Activated CD4-positive, alpha-beta memory T cell treated with anti-CD3 and anti-CD28 coated beads for 36 hours (primary cell): ENCODE measurements at places on chromosomes 11 and 22. TPM values are rescaled to one million over a fixed set of nuclear protein-coding genes. Genes with fewer than 3 reads are reported as not detected.

SHISA8 gene
- total RNA-seq: 1.1 TPM

C11orf42 gene
- total RNA-seq: not detected

KRTAP5-10 gene
- total RNA-seq: not detected

KDM4E gene
- not detected for total RNA-seq

CCDC116 gene
- total RNA-seq: 0.31 TPM

HBB gene
- total RNA-seq: not detected

ZNF214 gene
- not detected for total RNA-seq

PSMA1 gene
- 332 TPM for total RNA-seq

ZP1 gene
- not detected for total RNA-seq

OR52L1 gene
- total RNA-seq: not detected

MRGPRX3 gene
- total RNA-seq: not detected

DDX25 gene
- not detected for total RNA-seq

ANKK1 gene
- 0.15 TPM for total RNA-seq

PARVG gene
- total RNA-seq: 58.5 TPM

NCAM1 gene
- not detected for total RNA-seq

MMP8 gene
- not detected for total RNA-seq

POLD3 gene
- 61.4 TPM for total RNA-seq

PLAAT5 gene
- 0.24 TPM for total RNA-seq

OR5L1 gene
- not detected for total RNA-seq

LRRC55 gene
- total RNA-seq: not detected

MCHR1 gene
- total RNA-seq: not detected

HBE1 gene
- total RNA-seq: not detected

MYO18B gene
- total RNA-seq: 0.22 TPM

CEP126 gene
- 1.8 TPM for total RNA-seq

TMPRSS5 gene
- total RNA-seq: 1.1 TPM

LDHAL6A gene
- total RNA-seq: not detected

GGTLC2 gene
- not detected for total RNA-seq

OR8I2 gene
- total RNA-seq: not detected

SWAP70 gene
- 7.7 TPM for total RNA-seq

BTBD18 gene
- not detected for total RNA-seq

MISFA gene
- total RNA-seq: 2.9 TPM

RFPL1 gene
- total RNA-seq: not detected

MMP1 gene
- total RNA-seq: not detected

ALG12 gene
- 12.4 TPM for total RNA-seq

ANO1 gene
- not detected for total RNA-seq

JAM3 gene
- total RNA-seq: 9.0 TPM

PRDM11 gene
- total RNA-seq: 1.2 TPM
